ENCODE measurements at places on chromosomes 1 and 21. TPM values are rescaled to one million over a fixed set of nuclear protein-coding genes. Genes with fewer than 3 reads are reported as not detected.

DNA sequence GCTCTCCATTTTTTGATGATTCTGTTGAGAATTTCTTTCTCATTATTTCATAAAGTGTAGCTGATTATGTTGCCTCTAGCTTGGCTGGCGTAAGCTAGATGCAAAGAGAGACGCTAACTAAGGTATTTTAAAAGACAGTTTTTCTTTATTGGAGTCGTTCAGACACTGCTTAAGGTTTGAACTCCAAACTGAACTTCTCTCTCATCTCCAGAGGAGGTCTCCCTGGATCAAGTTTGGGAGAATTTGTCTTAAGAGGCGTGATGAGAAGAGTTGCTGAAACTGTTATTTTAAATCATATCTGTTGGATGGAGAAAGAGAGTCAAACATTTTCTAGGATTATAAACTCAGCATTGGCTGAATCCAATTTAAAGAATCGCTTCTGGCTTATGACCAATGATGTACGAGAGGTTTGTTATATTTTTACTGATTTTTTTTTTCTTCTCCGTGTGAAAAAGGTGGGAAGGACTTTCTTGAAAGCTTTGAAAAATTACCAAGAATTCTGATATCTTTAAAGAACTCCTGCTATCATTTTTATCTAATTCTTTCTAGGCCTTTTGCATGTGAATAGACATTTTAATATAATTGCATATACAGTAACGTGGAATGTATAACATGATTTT is 34.0 kb downstream of the MAP3K7CL start:
- no peaks in the 10 kb centered on the region for H3K36me3 ChIP-seq
- no peaks in the 10 kb centered on the region for H3K4me1 ChIP-seq
- H3K4me3 ChIP-seq, result no peak overlapping the region

DNA sequence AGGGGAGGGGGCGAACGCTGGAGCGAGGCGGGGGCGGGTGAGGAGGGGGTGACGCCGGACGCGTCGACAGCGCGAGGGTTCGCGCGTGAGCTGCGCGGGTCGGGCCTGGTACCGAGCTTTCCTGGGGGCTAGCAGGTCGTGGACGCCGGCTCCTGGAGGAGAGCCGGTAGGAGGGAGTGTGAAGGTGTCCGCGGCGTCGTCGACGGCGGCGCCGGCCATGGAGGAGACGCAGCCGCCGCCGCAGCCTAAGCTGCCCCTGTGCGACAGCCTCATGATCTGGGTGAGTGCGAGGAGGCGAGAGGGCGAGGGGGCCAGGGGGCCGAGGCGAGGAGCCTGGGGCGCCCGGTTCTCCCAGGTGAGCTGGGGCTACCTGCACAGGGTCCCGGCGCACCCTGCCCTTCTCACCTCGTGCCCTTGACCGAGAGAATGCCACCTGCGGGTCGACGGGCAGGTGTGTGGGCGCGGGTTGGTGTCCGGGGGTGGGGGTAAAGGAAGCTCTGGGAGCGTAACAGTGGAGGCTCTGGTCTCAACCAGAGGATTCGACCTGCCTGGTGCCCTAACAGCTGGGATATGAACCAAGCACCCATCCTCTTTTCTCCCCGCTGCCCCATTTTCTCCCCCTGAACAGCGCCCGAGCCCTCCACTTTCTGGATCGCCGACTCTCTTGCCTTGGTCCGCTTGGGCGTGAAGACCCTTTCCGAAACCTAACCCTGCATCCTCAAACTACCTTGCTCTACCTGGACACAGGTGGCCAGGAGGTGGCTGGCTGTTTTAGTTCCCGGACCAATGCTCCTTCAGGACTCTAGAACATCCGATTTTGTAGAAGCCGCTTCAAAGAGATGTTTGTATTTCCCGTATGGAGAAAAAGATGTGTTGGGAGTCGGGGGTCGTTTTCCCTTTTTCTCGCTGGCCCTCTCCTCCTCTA is at the start of gene HOOK1:
TSS of gene HOOK1 (plus strand) at position 49 of the 925 bp plus-strand sequence. CDS start at position 218, 169 bp downstream.
- H3K4me3 ChIP-seq, result peak within 1 kb of the TSS; percentile 84
- H3K4me1 ChIP-seq, result no peaks in the 10 kb centered on the region
- H3K27ac ChIP-seq, result no peak within 1 kb of the TSS
- H3K36me3 ChIP-seq, result no peaks in the 10 kb centered on the region
- no peaks in the 10 kb centered on the region for H3K27me3 ChIP-seq
- DNase-seq, result no peak

ST6GALNAC3 gene
- 6.5 TPM for total RNA-seq

DNA sequence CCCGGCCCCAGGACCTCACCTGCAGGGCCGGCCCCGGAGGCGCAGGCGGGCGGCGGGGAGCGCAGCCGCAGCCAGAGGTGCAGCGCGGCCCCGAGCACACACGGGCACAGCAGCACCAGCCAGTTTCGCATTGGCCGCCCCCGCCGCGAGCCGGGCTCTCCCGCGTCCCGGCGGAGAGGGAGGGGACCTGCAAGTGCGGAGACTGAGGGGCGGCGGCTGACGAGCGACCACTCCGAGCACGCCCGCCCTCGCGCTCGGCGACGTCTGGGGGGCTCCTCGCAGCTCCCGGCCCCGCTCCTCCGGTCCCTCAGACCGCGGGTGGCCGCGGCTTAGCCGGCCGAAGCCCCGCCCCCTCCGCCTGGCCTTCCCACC is at the start of gene B3GALNT2:
TSS of gene B3GALNT2 (minus strand) at position 331 of the 372 bp plus-strand sequence. CDS start at position 131, 200 bp downstream.
- DNase-seq, result no peak
- H3K4me3 ChIP-seq, result peak within 1 kb of the TSS; percentile 97
- peak within 1 kb of the TSS; percentile 99 for H3K27ac ChIP-seq
- no peaks in the 10 kb centered on the region for H3K36me3 ChIP-seq
- H3K27me3 ChIP-seq, result peaks cover 10% of the 10 kb centered on the region

SLFNL1 gene
- 0.20 TPM for total RNA-seq

GRCh38 chr1:35564037-35564883 is 6.7 kb downstream of the NCDN start:
- peaks cover 51% of the 10 kb centered on the region for H3K4me1 ChIP-seq
- H3K27ac ChIP-seq, result peak overlapping the region; percentile 50
- H3K36me3 ChIP-seq, result no peaks in the 10 kb centered on the region

RGSL1 gene
- not detected for total RNA-seq

- peaks cover 12% of the 10 kb centered on the region for H3K4me1 ChIP-seq
- no peak overlapping the region for H3K4me3 ChIP-seq
- peaks cover 1% of the 10 kb centered on the region for H3K27me3 ChIP-seq
- peaks cover 14% of the 10 kb centered on the region for H3K36me3 ChIP-seq
- H3K27ac ChIP-seq, result no peak overlapping the region
Observed at GRCh38 chr21:42387164-42387563, 8.7 kb downstream of the TMPRSS3 start.

DNA sequence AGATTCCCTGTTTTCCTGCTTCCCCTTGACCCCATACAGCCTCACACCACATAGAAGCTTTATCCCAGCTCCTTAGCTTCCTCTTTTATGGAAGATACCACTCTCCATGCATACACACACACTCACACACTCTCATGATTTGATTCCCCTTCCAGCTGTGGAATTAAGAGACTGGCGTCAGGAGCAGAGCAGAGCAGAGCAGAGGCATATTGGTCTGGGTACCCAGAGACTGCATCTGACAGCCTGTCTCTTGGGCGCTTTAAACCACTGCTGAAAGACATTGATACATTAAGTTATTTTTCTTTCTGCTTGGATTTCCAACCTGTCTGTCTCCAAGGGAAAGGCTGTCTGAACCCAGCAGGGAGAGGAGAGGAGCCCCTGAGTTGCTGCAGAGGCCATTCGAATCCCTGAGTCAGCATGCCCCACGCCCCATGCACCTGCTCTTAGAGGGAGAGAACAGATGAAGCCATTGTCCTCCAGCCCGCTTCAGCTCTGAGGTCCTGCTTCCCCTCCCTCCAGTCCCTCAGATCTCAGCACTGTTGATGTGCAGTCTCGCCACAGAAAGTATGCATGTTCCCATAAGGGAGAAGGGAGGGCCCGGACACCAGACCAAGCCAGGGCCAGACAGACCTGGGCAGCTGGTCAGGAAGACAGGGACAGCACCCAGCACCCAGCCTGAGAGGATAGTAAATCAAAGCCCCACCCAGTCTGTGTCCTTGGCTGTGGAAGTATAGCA is 66.7 kb upstream of the GJB5 start:
- H3K27me3 ChIP-seq, result peaks cover 3% of the 10 kb centered on the region
- no peak overlapping the region for H3K27ac ChIP-seq
- H3K4me3 ChIP-seq, result no peak overlapping the region
- H3K36me3 ChIP-seq, result peaks cover 5% of the 10 kb centered on the region
- peaks cover 5% of the 10 kb centered on the region for H3K4me1 ChIP-seq

- H3K4me1 ChIP-seq, result no peaks in the 10 kb centered on the region
- no peak overlapping the region for H3K27ac ChIP-seq
- peaks cover 5% of the 10 kb centered on the region for H3K36me3 ChIP-seq
- no peaks in the 10 kb centered on the region for H3K27me3 ChIP-seq
- DNase-seq, result no peak
- no peak overlapping the region for H3K4me3 ChIP-seq
Observed at GRCh38 chr1:174217787-174218574, 58.7 kb downstream of the RABGAP1L start.

GRCh38 chr21:41442481-41443186 is 16.6 kb downstream of the MX1 start:
- DNase-seq, result no peak
- peaks cover 2% of the 10 kb centered on the region for H3K27me3 ChIP-seq
- H3K36me3 ChIP-seq, result no peaks in the 10 kb centered on the region

DNA sequence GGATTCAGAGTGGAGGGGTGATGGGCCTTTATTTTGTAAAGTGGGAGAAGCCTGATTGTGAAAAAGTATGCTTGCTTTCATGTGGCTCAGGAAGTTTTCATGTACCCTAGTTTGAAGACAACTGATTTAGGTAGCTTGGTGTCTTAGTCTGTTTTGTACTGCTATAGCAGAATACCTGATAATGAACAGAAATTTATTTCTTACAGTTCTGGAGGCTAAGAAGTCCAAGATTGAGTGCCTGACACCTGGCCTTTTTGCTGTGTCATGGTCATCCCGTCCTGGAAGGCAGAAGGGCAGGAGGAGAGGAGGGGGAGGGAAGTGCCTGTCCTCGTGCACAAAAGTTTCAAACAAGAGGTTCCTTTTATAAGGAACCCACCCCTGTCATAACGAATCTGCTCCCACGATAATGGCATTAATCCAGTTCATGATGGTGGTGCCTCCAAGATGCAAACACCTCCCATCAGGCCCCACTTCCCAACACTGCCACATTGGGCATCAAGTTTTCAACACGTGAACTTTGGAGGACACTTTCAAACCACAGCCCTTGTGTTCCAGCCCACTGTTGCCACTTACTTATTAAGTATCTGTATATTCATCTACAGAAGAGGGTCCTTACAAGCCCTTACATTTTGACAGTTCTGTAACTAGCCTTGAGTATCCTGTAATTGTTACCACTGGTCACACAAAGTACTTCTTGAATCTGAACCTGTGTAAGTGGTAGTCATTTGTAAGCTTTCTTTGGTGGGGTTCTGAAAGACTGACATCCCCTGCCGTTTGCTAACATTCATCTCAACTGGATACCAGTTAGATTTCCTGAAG is 9.5 kb downstream of the UCK2 start:
- no peak for DNase-seq
- H3K4me1 ChIP-seq, result peaks cover 9% of the 10 kb centered on the region
- peaks cover 2% of the 10 kb centered on the region for H3K27me3 ChIP-seq
- H3K27ac ChIP-seq, result no peak overlapping the region
- H3K4me3 ChIP-seq, result no peak overlapping the region

SLC6A9 gene
- 8.9 TPM for total RNA-seq

KRTAP7-1 gene
- not detected for total RNA-seq

DNA sequence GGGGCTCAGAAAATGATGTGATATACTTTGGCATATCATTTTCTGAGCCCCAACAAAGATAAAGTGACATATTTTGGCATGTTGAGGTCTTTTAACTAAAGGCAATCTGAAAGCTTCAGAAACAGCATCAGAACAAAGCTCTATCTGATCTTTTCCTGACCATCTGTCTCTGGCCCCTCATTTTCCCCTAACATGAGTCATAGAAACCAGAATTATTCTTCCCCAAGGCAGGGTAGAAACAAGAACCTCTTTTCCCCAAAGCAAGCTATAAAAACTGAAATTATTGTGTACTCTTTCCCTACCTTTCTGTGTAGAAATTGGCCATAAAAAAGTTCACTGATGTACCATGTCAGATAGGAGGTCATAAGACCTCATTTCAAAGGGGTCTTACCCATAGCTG is 48.7 kb upstream of the PLA2G4A start:
- DNase-seq, result no peak
- H3K4me1 ChIP-seq, result peaks cover 10% of the 10 kb centered on the region
- no peak overlapping the region for H3K4me3 ChIP-seq
- no peaks in the 10 kb centered on the region for H3K27me3 ChIP-seq
- no peaks in the 10 kb centered on the region for H3K36me3 ChIP-seq

DNA sequence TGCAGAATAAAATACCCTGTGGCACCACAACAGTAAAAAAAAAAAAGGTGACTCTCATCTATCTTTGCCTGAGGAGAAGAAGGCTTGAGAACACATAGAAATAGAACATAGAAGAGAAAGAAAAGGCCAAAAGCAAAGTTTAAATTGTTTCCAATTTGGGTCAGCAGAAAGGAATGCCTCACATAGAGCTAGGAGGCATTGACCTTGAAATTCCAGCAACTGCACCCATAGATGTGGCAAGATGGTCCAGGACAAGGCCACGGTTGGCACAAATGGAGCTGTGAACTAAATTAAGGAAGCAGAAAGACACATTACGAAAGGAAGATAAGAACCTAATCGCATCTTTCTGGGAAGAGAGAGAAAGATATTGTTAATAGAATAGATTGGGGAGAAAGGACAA is 588.3 kb downstream of the LMO4 start:
- H3K27ac ChIP-seq, result no peak overlapping the region
- H3K4me1 ChIP-seq, result no peaks in the 10 kb centered on the region
- no peak overlapping the region for H3K4me3 ChIP-seq
- peaks cover 7% of the 10 kb centered on the region for H3K36me3 ChIP-seq
- DNase-seq, result no peak

NLRP3 gene
- not detected for total RNA-seq

DNA sequence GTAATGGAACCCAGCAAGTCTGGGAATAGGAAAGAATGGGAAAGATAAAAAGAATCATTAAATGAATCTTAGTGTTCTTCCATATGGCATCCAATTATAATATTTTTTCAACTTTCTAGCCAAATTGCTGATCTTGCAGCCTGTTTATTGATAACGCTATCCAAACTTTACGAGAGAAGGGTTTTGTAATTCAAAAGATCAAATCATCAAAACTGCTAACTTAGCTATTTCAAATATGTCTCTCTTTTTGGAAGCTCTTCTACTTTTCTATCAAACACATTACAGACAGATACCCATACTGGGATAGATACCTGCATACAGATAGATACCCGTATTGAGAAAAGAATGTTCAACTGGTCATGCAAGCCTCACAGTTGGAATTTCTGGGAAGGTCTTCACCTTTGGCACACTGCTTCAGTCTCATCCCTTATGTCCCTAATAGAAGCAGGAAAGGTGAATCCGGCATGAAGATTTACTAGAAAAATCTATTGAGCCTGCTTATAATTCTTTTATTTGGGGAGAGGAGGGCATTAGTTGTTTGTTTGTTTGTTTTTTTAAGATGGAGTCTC is 75.0 kb upstream of the EXO1 start:
- peaks cover 2% of the 10 kb centered on the region for H3K27me3 ChIP-seq
- no peak for DNase-seq
- H3K27ac ChIP-seq, result no peak overlapping the region
- no peaks in the 10 kb centered on the region for H3K36me3 ChIP-seq
- H3K4me3 ChIP-seq, result no peak overlapping the region

- H3K4me1 ChIP-seq, result peaks cover 14% of the 10 kb centered on the region
- DNase-seq, result peak; percentile 62
- H3K27ac ChIP-seq, result peak overlapping the region; percentile 59
- peak overlapping the region; percentile 32 for H3K4me3 ChIP-seq
- H3K36me3 ChIP-seq, result no peaks in the 10 kb centered on the region
Observed at GRCh38 chr1:21537932-21538630, 28.9 kb downstream of the ALPL start.
